DMS53 (cell line): ENCODE measurements at places on chromosomes 6 and 20.

DNA sequence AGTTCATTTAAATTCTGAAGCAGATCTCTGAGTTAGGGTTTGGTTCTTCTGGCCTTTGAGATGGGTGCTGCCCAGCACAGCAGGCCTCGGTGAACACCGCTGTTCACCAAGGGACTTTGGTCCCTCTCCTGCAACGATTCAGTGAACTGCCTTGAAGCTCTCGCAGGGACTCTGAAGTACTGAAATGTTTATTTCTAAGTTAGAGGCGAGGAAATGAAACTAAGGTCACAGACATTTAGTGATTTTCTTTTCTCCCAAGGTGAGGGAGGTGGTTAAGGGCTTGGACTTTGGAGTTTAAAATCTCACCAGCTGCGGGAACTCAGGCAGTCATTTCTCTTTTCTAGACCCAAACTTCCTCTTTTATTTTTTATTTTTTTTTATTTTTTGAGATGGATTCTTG, 26.2 kb downstream of the E2F3 start:
- DNase-seq = no peak

GRCh38 chr6:90049295-90049694, 155.0 kb downstream of the GJA10 start:
- no peak for DNase-seq

GRCh38 chr6:3800850-3801591, 48.2 kb upstream of the FAM50B start:
- no peak for DNase-seq

DNA sequence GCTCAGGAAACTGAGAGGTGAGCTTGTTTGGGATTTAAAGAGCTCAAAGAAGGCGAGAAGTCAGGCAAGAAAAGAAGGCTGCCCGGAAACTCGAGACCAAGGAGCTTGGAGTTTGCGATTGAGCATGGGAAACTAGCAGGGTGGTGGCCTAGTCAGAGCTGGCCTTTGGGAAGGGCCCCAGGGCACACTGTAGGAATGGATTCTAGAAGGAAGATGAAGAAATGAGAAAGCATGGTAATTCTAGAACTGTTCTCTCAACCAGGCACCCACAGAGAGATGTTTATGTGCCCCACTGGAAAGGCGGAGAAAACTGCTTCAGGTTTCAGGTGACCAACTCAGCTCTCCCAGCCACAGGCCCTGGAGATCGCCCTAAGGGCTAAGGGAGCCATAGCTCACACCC, 126.2 kb downstream of the FOXO3 start:
- no peak for DNase-seq

DNA sequence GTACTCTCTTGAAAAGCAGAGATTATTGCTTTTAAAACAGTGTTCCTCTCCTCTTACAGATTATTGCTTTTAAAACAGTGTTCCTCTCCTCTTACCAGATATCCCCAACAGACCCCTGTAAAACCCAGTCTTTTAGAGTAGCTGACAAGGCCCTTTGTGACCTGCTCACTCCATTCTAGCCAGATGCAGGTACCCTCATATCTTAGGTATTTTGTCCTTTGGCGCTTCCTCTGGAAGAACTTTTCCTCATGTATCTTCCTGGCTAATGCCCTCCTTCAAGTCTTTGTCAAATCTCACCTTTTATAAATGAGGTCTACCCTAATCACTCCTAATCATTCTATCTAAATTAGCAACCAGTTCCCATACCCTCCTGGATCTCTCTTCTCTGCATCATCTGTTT, 536.0 kb downstream of the BTBD3 start:
- DNase-seq = no peak

GRCh38 chr6:13302291-13302690, 26.0 kb downstream of the TBC1D7 start:
- DNase-seq = no peak

GRCh38 chr6:35955071-35955470, 34.2 kb upstream of the SRPK1 start:
- DNase-seq = no peak

DNA sequence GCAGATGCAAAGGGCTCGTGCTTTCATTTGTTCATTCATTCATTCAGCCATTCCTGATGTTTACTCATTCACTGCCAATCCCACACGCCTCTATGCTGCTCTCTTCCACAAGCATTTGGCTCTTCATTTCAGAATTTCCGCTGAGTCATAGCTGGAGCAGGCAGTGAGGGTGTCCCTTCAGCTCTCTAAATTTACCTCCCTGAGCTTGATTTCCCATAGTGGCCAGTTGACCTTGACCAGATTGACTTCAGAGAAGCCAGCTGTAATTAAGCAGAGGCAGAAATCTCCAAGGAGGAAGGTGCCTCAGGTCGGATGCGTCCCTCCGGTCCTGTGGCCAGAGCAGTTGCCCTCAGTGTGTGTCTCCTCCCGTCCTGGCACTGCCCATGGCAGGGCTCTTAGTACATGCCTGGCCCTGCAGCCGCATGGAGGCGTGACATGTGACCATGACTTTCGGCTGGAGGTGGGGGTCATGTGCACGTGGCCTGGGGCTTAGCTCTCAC, 267.2 kb upstream of the ECI2 start:
- DNase-seq = peak; percentile 34

DNA sequence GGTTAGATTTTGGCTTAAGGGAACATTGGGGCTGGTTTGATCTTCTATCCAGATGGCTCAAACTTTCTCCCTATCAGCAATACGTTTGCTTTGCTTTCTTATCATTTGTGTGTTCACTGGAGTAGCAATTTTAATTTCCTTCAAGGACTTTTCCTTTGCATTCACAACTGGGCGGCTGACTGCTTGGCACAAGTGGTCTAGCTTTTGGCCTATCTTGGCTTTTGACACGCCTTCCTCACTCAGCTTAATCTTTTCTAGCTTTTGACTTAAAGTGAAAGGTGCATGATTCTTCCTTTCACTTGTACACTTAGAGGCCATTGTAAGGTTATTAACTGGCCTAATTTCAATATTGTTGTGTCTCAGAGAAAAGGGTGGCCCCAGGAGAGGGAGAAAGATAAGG, 254.9 kb downstream of the PLCB1 start:
- DNase-seq = no peak

GRCh38 chr20:41480054-41480770, 113.6 kb upstream of the EMILIN3 start:
- DNase-seq = peak; percentile 58

- DNase-seq = no peak
These were observed 42.9 kb downstream of the ZFAND3 start for GRCh38 chr6:37862430-37862829.

GRCh38 chr6:164039954-164040375, 625.4 kb downstream of the QKI start:
- DNase-seq = peak; percentile 89

DNA sequence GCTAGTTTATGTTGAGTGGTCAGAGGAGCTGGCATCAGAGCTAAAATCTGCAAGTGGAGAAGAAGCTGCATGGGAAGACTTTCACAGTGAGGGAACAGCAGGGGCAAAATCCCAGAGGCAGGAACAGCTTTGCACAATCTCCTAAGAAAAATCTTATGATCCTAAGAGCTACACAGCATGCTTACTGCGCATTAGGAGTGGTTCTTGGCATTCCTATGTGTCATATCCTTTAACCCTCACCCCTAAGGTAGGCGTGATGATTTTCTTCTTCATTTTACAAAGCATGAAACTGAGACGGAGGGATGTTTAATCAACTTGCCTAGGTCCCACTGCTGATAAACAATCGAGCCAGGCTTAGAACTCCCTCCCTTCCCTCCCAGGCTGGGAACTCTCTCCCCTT, 313.6 kb upstream of the SULF2 start:
- no peak for DNase-seq

DNA sequence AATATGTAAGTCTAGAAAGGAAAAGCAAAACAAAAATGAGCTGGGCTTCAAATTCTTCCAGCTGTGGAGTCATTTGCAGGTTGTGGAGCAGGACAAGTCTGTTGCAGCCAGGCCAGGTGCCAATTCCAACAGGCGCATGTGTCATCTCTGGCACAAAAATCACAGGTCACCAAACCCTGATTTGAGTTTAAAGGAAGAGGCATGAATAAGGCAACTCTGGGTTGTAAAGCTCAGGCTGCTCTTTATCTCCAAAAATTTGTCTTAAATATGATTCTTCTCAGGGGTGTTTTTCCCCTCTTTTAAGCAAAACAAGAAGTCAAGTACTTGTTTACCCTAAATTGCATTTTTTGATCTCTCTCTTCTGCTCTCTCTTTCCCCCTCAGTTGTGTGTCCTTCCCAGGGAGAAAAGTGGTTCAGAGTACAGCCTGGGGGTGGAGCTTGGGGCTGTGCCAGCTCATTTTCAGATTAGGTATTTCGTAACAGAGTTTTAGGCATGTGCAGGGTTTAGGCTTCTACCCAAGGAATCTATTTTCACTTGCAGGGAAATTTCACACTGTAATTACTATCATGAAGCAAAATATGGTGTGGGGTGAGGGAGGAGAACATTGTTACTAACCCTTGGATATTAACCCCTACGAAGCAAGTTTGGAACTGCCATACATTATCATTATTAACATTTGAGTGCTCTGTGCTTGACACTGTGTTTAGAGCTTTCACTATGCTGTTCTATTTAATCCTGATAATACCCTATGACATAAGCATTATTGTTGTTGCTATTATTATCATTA, 8.3 kb upstream of the NCOA3 start:
- DNase-seq = peak; percentile 71
